ENCODE measurements at places on chromosomes 12 and 14. TPM values are rescaled to one million over a fixed set of nuclear protein-coding genes. Genes with fewer than 3 reads are reported as not detected.

GRCh38 chr12:104758771-104759170, 199.3 kb downstream of the SLC41A2 start:
- no peaks in the 10 kb centered on the region for H3K4me1 ChIP-seq
- no peaks in the 10 kb centered on the region for H3K36me3 ChIP-seq
- H3K4me3 ChIP-seq, result no peak overlapping the region
- no peak overlapping the region for H3K27ac ChIP-seq

ARHGEF25 gene
- 44.6 TPM for total RNA-seq

GARIN6 gene
- not detected for total RNA-seq

DNA sequence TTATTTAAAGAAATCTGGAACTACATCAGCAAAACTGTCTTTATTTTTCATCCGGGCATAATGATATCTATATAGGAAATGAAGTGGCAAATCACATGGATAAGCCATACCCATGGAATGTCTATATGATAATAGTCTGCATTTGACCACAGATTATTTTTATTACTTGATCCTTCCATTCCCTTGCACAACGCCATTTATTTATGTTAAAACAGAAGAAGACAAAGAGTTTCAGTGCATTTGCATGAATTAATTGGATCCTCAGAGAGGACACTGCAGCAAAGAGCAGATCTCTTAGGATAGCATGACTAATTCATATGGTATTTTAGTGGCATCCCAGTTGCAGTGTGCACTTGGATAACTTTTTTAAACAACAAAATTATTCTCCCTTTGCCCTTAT, 345.0 kb downstream of the CCDC91 start:
- H3K4me3 ChIP-seq, result no peak overlapping the region
- DNase-seq, result no peak
- H3K4me1 ChIP-seq, result no peaks in the 10 kb centered on the region
- H3K27me3 ChIP-seq, result no peaks in the 10 kb centered on the region

DNA sequence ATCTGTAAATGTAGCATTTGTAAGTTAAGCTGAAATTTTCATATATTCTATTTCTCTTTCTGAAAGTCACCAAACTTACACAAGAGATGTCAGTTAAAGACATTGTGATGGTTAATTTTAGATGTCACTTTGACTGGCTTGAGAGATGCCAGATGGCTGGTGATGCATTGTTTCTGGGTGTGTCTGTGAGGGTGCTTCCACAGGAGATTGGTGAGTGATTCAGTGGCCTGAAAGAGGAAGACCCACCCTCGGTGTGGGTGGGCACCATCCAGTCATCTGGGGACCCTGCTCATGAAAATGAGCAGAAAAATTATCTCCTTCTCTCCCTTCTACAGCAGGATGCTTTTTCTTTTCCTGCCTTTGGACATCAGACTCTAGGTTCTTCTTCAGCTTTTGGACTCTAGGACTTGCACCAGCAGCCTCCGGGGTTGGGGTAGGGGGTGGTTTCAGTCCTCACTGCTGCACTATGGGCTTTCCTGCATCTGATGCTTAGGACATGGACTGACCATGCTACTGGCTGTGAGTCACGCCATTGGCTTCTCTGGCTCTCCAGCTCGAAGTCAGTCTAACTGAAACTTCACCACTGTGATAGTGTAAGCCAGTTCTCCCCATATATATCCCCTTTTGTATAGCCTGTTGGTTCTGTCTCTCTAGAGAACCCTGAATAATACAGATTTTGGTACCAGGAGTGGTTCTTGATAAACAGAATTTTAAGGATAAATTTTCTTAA, 20.9 kb downstream of the PDE6H start:
- no peak overlapping the region for H3K4me3 ChIP-seq
- no peak overlapping the region for H3K27ac ChIP-seq
- no peaks in the 10 kb centered on the region for H3K36me3 ChIP-seq
- no peaks in the 10 kb centered on the region for H3K4me1 ChIP-seq
- DNase-seq, result no peak
- H3K27me3 ChIP-seq, result no peaks in the 10 kb centered on the region

DNA sequence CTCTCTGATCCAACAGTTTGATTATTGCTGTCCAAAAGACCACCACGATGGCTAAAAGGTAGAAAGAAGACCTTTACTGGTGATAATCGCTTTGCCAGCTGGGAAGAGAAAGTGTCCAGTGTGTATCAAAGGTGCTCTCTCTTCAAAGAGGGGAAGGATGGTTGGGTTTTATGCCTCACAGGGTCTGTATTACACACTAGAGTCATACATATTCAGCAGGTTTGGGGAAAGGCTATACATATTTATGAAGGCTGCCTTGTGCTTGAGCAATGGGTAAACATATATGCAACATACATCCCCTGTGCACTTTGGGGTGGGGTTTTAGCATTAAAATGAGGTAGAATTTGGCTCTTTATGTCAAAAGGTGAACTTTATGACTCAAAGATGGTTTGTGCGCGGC, 18.2 kb downstream of the GPRC5D start:
- H3K27ac ChIP-seq, result no peak overlapping the region
- no peak for DNase-seq
- H3K36me3 ChIP-seq, result no peaks in the 10 kb centered on the region
- no peaks in the 10 kb centered on the region for H3K27me3 ChIP-seq

All from Peyer's patch (tissue), 4 donors.